ENCODE measurements at places on chromosomes 1 and 21.

DNA sequence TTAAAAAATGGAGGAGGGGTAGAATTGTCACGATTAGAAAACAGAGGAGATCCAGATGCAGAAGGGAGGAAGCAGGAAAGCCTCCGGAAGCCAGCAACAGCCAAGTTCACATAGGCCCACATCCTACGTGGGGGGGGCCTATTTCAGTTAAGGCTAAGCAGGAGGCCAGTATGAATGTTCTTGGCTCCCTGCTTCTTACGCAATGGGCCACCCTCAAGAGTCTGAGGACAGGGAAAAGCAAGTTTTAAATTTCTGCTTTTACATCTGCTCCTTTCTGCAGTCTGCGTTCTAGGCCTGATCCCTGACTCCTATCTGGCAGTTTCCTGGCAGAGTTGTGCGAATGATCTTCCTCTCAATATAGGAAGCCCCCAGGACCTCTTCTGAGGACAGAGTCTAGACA is 30.6 kb downstream of the RABIF start:
- DNase-seq = no peak

GRCh38 chr1:3017440-3018050 is 3.7 kb upstream of the ACTRT2 start:
- no peak for DNase-seq

GRCh38 chr1:86395751-86396497 is at the start of gene ODF2L:
TSS of gene ODF2L (minus strand) at chr1:86396323. CDS start at chr1:86387027, 9,296 bp downstream.
- DNase-seq = peak; percentile 84

- no peak for DNase-seq
Measured at GRCh38 chr1:160127865-160128523, 12.4 kb downstream of the ATP1A2 start.

DNA sequence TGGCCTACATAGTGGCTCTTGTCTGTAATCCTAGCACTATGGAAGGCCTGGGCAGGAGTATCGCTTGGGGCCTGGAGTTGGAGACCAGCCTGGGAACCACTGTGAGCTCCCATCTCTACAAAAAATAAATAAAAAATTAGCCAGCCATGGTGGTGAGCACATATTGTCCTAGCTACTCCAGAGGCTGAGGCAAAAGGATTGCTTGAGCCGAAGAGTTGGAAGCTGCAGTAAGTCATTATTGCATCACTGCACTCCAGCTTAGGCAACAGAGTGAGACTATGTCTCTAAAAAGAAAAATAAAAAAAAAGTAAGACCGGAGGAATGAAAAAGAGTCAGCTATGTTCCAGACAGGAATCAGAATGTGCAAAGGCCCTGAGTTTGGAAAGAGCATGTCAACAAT is 115.3 kb downstream of the CYYR1 start:
- DNase-seq = no peak

GRCh38 chr1:155657463-155657862 is 31.1 kb downstream of the YY1AP1 start:
- DNase-seq = no peak

DNA sequence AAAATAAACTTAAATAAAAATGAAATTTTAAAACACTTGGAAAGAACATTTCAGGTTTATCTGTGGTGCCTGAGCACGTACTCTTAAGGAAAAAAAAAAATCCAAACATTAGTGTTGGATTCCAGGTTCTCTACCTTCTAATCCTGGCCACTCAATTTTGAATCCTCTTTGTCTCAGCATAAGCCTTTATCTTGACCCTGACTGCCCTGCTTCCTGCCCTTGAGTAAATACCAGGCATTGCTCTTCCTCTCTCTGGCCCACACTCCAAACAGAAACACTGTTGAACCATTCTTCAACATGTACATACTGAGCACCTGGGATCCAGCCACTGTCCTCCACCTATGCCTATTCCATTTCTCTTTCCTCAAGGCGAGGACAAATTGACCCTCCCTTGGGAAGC is 11.4 kb upstream of the VANGL1 start:
- DNase-seq = no peak

DNA sequence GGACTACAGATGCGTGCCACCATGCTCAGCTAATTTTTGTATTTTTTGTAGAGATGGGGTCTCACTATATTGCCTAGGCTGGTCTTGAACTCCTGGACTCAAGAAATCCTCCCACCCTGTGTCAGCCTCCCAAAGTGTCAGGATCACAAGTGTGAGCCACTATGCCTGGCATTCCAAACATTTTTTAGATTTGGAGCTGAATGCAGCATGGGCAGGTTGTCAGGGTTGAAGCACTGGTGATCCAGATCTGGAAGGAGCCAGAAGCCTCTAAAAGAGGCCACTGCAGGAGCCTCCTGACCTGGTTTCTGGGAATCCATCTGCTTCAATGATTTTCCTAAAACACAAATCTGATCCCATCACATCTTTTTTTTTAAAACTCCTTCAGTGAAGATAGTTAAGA is 1.8 kb upstream of the CTPS1 start:
- no peak for DNase-seq

- no peak for DNase-seq
Measured at GRCh38 chr1:37549341-37549740, 4.8 kb downstream of the SNIP1 start.

DNA sequence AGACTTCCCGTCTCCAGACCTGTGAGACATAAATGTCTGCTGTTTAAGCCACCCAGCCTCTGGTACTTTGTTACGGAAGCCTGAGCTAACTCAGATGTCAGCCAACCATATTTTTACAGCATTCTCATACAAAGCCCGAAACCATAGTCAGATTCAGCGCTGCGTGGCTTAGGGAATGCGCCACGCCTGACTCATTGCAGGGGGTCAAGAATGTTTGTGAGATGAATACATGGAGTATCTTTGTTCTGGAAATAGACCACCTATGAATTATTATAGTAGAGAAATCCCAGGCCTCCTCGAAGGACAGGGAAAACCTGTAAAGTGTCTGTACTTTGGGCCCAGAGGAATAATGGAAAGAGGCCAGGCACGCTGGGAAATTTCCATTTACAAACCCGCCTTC is 434.8 kb downstream of the CAMTA1 start:
- no peak for DNase-seq

GRCh38 chr1:209884665-209885117 is 53.3 kb upstream of the SYT14 start:
- no peak for DNase-seq

DNA sequence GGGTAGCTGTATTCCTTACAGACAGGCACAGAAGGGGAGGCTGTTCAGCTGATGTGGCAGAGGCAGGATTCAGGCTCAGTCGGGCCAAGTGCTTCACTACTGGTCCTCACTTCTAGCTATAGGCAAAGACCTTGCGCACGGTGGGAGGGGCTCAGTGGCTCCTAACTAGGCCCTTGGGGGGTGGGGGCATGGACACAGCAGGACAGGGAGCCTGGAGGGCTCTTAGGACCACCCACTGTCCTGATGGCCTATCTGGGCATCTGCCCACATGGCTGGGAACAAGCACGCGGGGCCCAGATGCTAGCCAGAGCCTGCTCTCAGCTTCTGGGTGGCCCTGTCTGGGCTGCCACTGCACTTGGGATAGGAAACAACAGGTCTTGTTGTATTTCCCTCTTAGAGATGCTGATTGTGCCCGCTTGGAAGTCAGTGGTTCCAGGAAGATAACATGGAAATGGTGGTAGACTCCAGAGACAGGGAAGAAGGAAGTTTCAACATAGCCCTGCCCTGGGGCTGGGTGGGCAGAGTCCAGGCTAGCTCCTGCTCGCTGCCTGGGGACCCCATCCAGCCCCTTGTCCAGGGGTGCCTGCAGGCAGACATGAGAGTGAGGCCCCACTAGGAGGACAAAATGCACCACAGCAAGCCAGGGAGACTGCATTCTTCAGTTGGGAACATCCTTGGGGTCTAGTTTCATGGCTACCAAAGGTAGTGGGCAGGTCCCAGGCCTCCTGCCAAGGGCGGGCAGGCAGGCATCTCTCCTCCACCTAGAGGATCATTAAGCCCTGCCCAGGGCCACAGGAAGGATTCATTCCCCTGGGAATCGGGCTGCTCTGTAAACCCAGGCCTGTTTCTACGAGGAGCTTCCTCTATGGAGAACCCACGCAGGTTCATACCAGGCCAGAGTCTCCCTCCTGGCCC is 102.5 kb downstream of the BCAR3 start:
- DNase-seq = no peak

DNA sequence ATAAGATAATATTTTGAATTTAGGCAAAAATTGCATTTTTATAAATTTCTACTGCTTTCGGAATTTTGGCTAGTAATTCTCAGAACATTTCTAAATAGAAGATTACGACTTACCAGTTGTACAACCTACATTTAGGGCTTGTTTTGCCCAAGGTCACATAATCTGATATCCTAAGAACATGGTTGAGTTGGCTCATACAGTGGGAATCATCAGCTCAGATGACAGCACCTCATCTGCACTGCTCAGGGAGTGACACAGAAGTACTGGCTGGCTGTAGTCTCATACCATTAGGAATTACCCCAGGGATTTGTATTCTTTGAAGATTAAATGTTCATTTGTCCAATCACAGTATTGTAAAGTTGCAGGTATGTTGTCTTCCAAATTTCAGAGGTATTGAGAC is 217.6 kb downstream of the ADGRL2 start:
- DNase-seq = no peak

DNA sequence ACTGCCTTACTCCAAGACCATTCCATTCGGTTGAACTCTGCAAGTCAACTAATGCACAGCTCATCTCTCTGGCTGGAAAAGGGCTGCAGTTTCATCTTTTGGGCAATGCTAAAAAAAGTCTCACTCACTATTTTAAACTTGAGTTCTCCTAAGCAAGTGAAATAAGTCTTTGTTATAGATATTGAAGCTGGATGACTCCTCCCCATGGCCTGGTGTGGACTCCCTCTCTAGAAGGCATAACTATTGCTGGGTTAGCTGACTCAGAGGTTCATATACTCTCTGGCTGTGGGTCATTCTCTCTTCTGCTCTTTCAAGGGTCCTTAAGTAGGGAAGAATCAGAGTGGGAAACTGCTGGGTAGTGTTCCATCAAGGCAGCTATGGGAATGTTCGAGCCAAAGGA is 88.0 kb downstream of the XCL2 start:
- DNase-seq = no peak

- no peak for DNase-seq
Measured at GRCh38 chr1:210625715-210626114, 297.0 kb downstream of the HHAT start.

DNA sequence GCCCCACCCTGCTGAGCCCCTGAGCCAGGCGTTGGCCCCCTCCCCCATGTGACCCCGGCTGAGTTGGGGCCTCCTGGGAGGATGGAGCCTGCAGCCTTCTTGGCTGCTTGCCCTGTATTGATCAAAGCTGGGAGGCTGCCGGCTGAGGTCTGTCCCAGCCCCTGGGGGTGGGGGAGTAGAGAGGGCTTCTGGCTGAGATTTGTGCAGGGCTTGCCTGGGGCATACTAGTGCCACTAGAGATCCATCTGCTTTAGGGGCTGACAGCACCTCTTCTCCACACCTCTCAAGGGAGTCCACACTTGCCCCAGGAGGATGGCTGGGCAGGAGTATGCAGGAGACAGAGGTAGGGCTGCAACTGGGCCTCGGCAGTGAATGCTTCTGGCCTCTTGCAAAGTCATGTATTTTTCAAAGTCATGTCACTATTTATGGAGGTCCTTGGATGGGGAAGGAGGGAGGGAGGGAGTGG is 53.6 kb upstream of the SSBP3 start:
- DNase-seq = no peak

DNA sequence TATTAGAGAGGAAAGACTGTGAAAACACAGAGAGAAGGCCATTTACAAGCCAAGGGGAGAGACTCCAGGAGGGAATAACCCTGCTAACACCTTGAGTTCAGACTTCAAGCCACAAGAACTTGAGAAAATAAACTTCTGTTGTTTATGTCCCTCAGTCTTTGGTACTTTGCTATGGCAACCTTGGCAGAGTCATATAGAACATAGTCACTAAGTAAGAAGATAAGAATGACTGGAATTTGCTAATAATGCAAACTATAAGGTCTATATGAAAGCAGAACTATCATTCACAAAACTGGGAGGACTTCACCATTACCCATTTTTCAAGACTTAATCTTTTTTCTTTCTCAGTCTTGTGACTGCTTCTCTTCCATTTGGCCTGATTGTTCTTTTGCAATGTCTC is 767.3 kb upstream of the ADAMTS5 start:
- no peak for DNase-seq

GRCh38 chr1:198167436-198167934 is 10.7 kb downstream of the NEK7 start:
- DNase-seq = no peak

- DNase-seq = peak; percentile 36
Measured at GRCh38 chr1:213988507-213989001, 781 bp downstream of the PROX1 start.

DNA sequence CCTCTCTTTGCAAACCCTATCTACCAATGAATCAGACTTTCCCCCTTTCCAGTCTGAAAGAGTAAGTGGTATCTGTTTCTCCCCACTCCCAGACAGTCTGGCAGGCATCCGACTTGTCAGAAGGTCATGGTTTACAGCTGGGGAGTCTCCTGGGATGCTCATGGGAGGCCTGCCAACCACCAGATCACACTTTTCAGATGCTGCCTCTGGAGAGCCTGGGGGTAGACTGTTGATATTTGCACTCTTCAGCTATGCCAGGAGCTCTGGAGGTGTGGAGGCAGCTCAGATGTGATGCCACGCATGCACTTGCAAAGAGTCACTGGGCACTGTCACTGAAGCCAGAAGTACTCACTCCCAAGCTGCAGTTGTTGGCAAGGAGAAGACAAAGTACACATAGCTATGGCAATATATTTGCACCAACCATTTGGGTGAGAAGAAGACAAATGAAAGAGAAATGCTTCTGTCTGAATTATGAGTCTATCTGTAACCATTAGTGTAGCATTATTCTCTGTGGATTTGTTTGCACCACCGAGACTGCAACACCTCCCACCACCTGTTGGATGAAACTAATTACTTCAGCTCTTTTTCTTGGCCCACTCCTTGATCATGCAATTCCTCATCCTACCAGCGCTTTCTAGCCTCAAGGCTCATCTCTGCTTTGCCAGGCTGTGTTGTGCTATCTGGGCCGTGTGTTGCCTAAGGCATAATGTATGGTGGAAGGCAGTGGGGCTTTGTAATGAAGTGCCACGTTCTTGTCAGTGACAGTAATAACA is 133.0 kb upstream of the SPAG17 start:
- no peak for DNase-seq

GRCh38 chr1:33966346-33967141 is 102.7 kb downstream of the HMGB4 start:
- no peak for DNase-seq

GRCh38 chr1:165179306-165179705 is 177.2 kb downstream of the LMX1A start:
- no peak for DNase-seq

DNA sequence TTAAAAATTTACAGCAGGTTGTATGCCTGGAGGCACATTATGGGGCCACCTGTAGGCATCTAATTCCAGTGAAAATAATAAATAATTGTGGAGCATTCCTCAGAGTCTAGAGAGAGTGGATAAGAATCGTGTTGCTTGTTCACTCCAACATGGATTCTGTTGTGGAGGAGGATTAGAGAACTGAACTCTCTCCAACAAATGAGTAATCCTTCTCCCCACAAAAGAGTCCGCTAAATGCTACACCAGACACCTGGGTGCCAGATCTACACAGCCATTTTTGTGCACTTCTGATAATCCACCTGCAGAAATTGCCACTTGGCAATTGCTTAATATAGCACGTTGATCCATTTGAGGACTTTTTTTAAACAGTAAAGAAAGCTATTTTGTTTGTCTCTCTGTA is 113.7 kb upstream of the DPYD start:
- peak; percentile 77 for DNase-seq
